CD4-positive, alpha-beta memory T cell (primary cell): ENCODE measurements at places on chromosomes 7 and 10. TPM values are rescaled to one million over a fixed set of nuclear protein-coding genes. Genes with fewer than 3 reads are reported as not detected.

Gene UPK3B
- 3.3 TPM for total RNA-seq

Gene C10orf105
- 0.11 TPM for total RNA-seq

Gene ELN
- not detected for total RNA-seq

Gene BMPER
- total RNA-seq, result not detected

Gene OPALIN
- not detected for total RNA-seq

Gene IFIT1B
- total RNA-seq, result not detected

Gene ZNF398
- 26.9 TPM for total RNA-seq

Gene KCNMA1
- not detected for total RNA-seq

Gene VCL
- 29.6 TPM for total RNA-seq

Gene TMEM139
- 0.61 TPM for total RNA-seq

Gene IGFBP3
- 18.4 TPM for total RNA-seq

Gene UCMA
- total RNA-seq, result not detected

Gene INA
- not detected for total RNA-seq

Gene GCK
- 0.33 TPM for total RNA-seq

Gene OR2A12
- total RNA-seq, result not detected

Gene MDFIC
- total RNA-seq, result 68.1 TPM

Gene ZNF679
- total RNA-seq, result not detected

Gene PAX2
- not detected for total RNA-seq

Gene CLDN3
- not detected for total RNA-seq

Gene OR2A7
- total RNA-seq, result 4.0 TPM

Gene FAM237B
- total RNA-seq, result not detected

Gene PNLIPRP1
- not detected for total RNA-seq

Gene LMOD2
- total RNA-seq, result not detected

Gene LRRC4
- not detected for total RNA-seq

Gene FKBP9
- total RNA-seq, result 0.35 TPM

Gene ELOVL3
- not detected for total RNA-seq

Gene CCDC126
- 15.5 TPM for total RNA-seq

Gene NKX1-2
- not detected for total RNA-seq

Gene ANKRD61
- total RNA-seq, result not detected

Gene TLX1
- total RNA-seq, result not detected

Gene TMEM184A
- not detected for total RNA-seq

Gene CPA1
- not detected for total RNA-seq

Gene CHAT
- not detected for total RNA-seq

Gene SLC16A9
- not detected for total RNA-seq

Gene PIP4K2A
- 171 TPM for total RNA-seq

Gene OPN1SW
- not detected for total RNA-seq

Gene FAM25G
- not detected for total RNA-seq

Gene LRRC18
- not detected for total RNA-seq

Gene GIMAP7
- total RNA-seq, result 476 TPM

Gene LAMB1
- total RNA-seq, result not detected

Gene PRPS1L1
- total RNA-seq, result not detected

Gene ENKUR
- total RNA-seq, result not detected

Gene ELFN1
- total RNA-seq, result 0.12 TPM

Gene CAMK2B
- total RNA-seq, result not detected

Gene PILRB
- 117 TPM for total RNA-seq

Gene GRM3
- total RNA-seq, result not detected

Gene ALDH18A1
- total RNA-seq, result 29.3 TPM

Gene ZP3
- 6.1 TPM for total RNA-seq

Gene DOCK1
- 0.17 TPM for total RNA-seq

Gene WDR86
- total RNA-seq, result 8.0 TPM

Gene GTF2IRD1
- total RNA-seq, result 8.8 TPM

Gene IMPDH1
- 48.0 TPM for total RNA-seq

Gene SUN3
- total RNA-seq, result not detected

Gene ABCA13
- total RNA-seq, result not detected

Gene HGF
- total RNA-seq, result not detected

Gene CRHR2
- not detected for total RNA-seq

Gene SYT15
- 0.99 TPM for total RNA-seq
